ENCODE measurements at places on chromosomes 1 and 21. TPM values are rescaled to one million over a fixed set of nuclear protein-coding genes. Genes with fewer than 3 reads are reported as not detected.

S100A7 gene
- total RNA-seq, result not detected

FMOD gene
- total RNA-seq, result not detected

FCRL4 gene
- total RNA-seq, result not detected

HEATR1 gene
- 53.7 TPM for total RNA-seq

LORICRIN gene
- total RNA-seq, result not detected

GREM2 gene
- total RNA-seq, result not detected

PRAMEF17 gene
- total RNA-seq, result not detected

- DNase-seq, result no peak
Measured at GRCh38 chr1:160681891-160682140, 29.8 kb downstream of the CD48 start.

DNA sequence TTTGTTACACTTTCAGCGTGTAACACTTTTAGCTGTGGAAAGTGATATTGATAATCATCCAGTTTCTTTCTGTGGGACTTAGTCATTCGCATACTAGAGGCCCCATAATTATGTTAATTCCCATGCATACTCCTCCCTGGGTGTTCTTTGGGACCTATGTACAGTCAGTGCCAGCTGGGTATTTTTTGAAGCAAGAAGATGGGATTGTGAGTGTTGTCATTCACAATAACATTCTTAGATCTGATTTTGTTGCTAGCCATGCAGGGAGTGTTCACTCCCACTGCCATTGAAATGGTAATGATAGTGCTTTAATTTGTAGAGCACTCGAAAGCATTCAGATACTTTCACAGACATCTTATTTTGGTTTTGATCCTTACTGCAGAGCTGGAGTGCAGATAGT lies 11.6 kb downstream of the SARS1 start:
- DNase-seq, result no peak

DNA sequence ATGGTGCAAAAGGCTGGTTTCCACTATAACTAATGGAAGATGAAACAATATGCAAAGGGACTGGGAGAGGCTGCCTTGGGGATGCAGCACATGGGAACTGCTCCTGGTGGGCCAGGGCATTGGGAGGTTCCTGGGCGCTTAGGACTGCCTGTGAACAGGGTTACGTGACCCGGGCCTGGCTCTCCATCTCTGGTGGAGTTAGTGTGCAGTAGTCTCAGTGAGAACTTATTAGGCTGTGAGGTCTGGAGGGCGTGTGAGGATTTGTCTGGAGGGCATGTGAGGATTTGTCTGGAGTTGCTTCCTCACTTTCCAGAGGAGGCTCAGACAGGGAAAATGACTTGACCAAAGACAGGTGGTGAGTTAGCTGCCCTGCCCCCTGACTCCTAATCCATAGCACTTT lies 1.5 kb upstream of the ETV3L start:
- no peak for DNase-seq

DNA sequence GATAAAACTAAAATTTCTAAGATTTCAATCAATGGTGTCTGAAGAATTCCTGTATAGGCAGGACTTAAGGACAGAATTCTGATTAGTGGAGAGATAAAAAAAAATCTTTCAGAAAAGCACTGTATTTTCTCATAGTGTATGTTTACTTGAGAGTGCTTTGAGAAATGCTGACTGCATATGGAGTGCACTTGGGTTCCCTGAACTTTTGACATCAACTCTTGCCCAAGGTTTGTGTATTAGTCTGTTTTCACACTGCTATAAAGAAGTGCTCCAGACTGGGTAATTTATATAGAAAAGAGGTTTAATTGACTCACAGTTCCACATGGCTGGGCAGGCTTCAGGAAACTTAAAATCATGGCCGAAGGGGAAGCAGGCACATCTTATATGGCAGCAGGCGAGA lies 275.0 kb downstream of the LRRC40 start:
- DNase-seq, result no peak

GRCh38 chr1:67861856-67862516 lies 28.7 kb upstream of the GNG12 start:
- no peak for DNase-seq

DNA sequence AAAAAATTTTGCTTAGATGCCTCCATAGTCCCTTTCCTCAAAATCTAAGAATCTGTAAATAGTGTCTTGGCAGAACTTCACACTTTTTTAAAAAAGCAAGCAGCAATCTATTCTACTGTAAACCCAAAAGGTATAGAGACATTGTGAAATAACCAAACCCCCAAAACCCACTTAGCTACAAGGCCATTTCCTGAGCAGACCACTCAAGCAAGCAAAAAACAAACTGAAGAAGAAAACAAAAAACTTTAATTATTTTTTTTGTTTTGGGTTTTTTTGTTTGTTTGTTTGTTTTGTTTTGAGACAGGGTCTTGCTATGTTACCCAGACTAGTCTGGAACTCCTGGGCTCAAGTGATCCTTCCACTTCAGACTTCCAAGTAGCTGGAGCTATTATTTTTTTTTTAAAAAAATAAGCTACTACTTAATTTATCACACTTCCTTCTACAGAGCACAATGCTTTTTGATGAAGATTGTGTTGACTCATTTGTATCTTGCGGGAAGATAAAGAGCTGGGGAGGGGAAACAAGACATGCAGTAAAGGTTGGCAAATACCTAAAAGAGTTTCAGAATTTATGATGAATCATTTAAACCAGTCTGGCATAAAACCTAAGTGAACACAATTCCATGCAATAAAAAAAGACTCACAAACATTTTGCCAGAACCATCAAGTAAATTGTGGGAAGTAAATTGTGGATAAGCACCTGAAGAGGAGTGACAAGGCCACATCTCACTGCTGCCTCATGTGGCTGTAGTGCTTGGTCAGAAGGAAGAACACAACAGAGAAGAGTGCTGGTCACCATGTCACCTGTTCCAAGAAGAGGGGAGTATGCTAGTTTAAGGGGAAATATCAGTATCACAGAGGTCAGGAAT lies 2.7 kb upstream of the PTPN22 start:
- DNase-seq, result no peak

DNA sequence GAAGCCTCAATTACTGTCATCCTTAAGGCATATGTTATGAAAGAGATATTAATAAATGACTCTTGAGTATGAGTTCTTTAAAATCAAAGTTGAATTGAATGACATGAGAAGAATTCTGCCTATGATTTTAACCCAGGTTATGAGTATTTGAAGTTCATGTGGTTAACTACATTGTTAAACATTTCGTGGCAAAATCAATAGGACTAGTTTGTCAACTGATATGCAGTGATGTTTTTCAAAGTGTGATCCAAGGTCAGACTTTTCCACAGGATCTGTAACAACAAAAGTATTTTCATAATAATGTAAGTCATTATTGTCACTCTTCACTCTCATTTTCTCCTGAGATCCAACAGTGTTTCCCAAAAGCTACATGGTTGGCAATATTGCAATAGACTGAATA lies 189.5 kb downstream of the DENND1B start:
- DNase-seq, result no peak

- no peak for DNase-seq
Measured at GRCh38 chr1:10080523-10080922, 47.8 kb downstream of the UBE4B start.

DNA sequence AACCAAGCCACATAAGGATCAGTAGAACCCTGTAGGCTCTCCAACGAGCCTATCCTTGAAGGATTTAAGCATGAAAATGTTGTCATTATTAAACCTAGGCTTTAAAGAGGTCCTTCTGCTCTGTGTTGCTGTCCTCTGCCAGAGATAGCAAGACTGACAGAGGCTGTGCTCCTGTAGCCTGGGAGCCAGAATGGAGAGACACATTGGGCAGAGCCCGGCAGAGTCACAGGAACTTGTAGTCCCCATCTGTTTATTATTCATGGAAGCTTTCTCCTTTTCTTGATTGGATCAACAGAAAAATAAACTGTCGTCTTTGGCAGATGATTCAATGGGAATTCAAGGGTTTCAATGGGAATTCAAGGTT lies 19.2 kb upstream of the SLAMF1 start:
- no peak for DNase-seq

DNA sequence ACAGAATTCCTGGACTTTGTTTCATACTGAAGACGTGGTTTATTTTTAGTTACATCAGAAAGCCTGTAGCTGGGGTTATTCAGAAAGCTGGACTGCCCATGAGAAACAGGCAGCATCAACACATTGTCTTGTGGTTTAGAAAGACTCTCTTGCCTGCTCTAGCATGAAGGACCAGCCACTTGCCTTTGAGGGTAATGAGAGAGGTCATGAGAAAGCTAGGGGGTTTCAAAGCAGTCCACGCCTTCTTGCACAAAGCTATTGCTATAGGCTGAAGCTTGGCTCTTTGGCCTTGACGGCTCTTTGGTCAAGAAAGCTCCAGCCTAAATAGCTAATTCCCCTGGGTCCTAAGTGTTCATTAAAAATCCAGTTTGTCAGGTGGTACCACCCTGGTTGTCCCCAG lies 208.1 kb downstream of the PRDM2 start:
- no peak for DNase-seq

DNA sequence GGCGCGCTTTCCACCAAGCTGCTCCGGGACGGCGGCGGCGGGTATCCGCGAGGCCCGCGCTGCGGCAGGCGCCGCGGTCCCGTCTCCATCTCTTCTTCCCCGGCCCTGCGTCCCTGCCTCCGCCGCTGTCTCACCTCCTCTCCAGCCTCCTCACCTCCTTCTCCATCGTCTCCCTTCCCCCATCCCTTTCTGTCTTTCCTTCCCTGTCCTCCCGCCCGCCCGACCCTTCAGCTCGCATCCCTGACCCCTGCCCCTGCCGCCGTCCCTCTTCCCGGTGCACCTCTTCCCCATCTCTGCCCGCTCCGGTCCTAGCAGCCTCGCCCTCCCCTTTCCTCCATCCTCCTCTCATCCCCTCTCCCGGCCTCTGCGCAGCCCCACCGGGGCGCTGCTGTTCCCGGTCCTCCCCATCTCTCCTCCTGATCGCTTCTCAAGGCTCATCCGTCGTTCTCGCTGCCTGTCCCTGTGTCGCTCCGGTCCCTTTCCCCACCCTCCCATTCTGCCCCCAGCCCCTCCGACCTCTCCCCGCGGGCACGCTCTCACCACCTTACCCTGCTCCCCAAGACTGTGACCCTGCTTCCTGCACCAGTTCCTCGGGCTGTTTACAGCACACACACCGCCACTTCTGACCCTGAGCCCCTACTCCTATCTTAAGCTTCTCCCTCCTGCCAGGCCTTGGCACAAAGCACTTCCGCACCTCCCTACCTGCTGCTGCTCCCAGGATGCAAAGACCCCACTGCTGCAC lies 760 bp upstream of the NPHP4 start:
- peak; percentile 27 for DNase-seq

- no peak for DNase-seq
Measured at GRCh38 chr1:36638268-36638667, 155.6 kb upstream of the CSF3R start.

DNA sequence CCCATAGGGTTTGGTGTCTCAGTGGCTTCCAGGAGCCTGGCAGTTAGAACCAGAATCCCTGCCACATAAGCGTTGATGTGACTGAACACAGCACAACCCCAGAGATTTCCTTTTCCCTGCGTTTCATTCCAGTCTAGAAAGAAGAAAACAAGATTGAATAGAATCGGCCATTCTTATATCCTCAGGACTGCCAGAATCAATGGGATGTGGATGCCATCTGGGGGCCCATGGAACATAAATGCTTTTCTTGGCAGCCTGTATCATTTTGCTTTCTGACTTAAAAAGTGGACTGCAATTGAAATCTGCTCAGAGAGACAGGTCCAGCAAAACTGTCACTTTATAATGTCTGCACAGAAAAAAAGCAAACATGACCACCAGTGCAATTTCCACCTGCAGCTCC lies 80.3 kb downstream of the DISC1 start:
- no peak for DNase-seq

DNA sequence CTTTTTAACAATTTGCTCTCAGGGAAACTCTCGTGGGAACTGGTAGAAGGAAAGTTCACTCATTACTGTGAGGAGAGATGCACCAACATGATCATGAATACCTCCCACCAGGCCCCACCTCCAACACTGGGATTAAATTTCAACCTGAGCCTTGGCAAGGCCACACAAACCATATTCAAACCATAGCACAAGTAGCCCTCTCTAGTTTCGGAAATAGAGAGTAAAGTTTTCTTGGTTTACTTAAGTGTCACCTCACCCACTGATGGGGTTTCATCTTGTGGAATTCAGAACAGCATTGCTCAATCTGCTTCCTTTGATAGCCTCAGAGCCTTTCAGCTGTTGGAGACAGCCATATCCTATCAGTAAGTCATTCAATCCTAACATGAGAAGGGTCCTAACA lies 25.5 kb upstream of the CCSAP start:
- no peak for DNase-seq

- DNase-seq, result no peak
Measured at GRCh38 chr1:112464501-112464900, 44.3 kb upstream of the WNT2B start.

DNA sequence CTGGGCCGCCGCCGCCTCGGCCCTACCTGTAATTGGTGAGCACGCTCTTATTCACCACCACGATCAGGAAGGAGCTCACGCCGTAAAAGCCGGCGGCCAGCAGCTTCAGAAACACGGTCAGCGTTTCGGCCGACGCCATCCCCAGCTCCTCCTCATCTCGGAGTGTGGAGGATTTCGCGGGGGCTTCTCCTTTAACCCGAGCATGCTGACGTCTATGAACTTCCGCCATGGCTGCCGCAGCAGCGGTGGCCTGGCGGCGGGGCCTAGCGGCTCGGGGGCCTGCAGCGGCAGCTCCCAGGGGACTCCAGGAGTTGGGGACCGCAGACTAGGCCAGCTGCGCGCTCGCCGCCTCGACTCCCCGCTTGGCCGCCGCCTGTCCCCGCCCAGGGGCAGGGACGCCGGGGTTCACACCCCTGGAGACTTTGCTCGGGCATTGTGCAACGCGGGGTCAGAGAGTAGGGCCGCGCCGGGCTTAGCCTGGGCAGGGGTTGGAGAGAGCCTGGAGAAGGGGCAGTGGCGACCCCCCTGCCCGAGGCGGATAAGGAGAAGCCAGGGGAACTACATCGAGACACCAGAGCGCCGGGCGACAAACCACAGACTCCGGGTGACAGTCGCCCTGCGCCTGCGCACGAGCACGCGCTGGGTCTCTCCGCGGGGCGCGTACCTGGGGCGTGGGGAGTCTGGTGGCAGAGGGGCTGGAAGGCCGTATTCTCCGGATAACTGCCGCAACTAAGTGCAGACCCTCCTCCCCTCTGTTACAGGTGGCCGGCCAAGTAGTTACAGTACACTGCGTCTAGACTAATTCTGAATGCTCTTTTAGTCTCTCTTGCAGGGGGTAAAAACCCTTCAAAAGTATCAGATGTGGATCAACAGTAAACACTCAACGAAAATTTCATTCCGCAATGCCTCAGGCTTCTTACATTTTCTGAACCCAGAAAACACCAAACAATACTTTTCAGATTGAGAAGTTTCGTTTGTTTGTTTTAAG lies at the start of gene SLC35D1:
SLC35D1 (minus strand) TSS at position 364 of the 988 bp plus-strand sequence; CDS start at position 229, 135 bp downstream.
- peak; percentile 62 for DNase-seq

DNA sequence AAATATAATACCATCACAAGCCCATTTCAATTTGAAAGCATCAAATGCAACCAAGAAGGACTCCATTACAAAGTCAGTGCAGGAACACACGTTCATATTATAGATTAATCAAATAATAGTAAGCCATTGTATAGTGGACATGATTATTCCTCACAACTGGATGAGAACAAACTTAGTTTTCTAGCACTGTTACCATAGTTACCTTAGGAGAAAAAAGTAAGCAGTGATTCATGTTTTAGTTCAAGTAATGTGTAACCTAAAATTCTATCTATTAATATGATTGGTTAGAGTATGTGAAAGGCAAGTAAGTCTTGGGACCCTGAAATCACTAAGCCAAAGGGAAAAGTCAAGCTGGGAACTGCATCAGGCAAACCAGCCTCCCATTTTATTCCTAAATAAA lies 15.2 kb downstream of the SSX2IP start:
- DNase-seq, result no peak
